ENCODE measurements at places on chromosomes 4 and X.

GRCh38 chrX:40933706-40934425 lies 151.4 kb upstream of the USP9X start:
- no peak for DNase-seq

- DNase-seq: no peak
Measured at GRCh38 chr4:174365018-174365587, 81.4 kb downstream of the CEP44 start.

- no peak for DNase-seq
Measured at GRCh38 chr4:8377103-8378075, 63.1 kb downstream of the ACOX3 start.

- DNase-seq: peak; percentile 68
Measured at GRCh38 chr4:105471566-105472176, 2.2 kb downstream of the PPA2 start.

GRCh38 chr4:40206426-40206825 lies 9.6 kb downstream of the RHOH start:
- DNase-seq: no peak

DNA sequence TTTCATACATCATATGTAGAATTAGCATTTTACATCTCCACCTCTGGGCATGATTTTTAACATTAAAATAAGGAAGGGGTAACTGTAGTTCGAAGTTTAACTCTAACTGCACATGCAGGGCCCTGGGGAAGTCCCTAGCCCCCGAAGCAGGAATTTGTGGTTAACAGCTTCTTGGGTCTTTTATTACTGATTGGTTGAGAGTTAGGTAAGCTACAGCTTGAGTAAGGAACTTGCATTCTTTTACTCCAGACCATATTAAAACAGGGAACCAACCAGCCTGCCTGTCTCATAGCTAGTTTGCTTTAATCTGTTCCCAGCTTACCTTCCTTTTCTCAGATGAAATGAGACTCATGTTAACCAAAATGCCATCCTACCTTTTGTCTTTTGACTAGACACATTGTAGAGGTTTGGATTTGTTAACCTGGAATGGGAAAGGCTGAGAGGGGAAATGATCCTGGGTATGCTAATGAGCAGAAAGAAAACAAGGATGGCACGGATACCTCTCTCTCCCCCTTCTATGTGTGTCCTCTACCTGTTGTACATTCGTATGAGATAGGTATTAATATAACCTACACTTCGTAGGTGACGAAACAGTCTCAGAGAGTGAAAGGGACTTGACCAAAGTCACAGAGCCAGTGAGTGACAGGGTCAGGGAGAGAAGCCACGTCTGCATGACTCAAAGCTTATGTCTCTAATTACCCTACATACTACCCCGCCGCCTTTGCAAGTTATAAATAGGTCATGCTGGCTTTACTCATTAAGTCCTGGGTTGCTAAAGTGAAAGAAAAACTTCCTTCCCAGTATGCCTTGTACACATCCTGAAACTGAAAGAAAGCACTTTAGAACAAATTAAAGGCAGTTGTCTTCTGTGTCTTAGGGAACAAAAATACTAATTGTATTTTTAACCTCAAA lies 119.5 kb upstream of the AFF2 start:
- DNase-seq: peak; percentile 23

DNA sequence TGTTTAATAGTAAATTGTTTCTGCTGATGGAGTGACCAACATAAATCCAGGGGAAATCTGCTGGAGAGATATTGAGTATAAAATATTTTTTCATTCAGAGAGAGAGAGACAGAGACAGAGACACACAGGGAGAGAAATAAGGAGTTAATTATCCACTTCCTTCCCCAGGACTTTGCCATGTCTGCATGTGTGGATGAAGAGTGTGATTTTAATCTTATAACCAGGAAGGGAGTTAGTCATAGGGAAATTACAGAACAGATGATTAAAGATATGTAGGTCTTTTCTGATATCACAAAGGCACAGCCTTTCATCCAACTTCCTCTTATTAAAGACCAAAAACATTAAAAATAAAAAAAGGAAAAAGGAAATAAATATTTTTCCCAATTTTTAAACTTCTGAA lies 526.3 kb downstream of the SPRY1 start:
- no peak for DNase-seq

GRCh38 chrX:48937054-48937907 lies 18.5 kb upstream of the PIM2 start:
- peak; percentile 70 for DNase-seq

GRCh38 chrX:131816551-131817136 lies 206.5 kb upstream of the STK26 start:
- peak; percentile 40 for DNase-seq

DNA sequence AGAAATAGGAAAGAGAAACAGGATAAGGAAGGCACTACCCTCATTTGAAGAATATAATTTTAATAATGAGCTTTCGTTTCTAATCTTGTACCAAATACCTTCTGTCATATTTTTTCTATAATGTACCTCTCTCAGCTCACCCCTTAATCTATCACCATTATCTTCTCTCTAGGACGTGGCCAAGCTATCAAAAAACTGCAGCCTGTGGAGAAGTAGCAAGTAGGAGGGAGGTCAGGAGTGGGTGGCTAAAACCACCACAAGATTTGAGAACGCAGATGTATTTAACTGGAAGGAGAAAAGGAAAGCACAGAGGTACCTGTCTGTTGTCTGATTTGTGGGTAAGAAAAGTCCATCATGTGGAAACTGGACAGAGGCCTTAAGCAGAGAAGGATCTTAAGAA lies 576.7 kb upstream of the DIPK2B start:
- no peak for DNase-seq

DNA sequence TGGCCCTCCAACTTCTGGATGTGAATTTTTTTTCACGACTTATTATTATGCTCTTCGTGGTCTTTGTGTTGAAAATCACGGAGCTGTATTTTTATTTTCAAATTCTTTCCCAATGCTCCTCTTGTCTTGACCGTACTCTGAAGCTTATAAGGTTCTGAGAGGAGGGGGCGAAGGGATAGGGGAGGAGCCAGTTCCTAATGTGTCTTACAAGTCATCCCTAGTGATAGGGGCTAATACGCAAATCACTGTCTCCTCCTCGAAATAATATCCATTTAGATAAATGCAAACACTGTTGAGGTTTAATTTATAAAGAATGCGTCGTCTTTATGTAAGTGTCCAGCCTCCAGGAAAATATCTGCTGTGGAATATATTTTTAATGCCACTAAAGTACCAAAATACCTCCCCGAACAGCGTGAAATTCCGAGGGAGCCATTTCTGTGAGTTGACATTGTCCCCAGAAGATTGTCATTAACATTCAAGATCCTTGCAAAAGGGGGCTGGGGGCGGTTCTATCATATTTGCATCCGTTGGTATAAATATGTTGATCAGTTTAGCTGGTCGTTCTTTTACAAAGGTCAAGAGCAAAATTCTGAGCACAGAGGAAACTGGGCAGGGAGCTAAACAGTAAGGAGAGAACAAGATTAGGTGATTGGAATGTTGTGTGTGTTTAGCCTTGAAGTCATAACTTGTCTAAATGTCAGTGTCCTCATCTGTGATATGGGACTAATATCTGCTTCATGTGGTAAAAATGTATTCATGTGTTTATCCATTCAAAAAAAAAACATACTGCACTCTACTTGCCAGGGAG lies 3.7 kb upstream of the FAT1 start:
- DNase-seq: no peak

- DNase-seq: no peak
Measured at GRCh38 chr4:91256043-91256442, 1047.7 kb upstream of the GRID2 start.

All from GM10248 (cell line).